CD4-positive, alpha-beta T cell treated with Interleukin-21 for 1 hour (primary cell): ENCODE measurements at places on chromosomes 11 and 22.

DNA sequence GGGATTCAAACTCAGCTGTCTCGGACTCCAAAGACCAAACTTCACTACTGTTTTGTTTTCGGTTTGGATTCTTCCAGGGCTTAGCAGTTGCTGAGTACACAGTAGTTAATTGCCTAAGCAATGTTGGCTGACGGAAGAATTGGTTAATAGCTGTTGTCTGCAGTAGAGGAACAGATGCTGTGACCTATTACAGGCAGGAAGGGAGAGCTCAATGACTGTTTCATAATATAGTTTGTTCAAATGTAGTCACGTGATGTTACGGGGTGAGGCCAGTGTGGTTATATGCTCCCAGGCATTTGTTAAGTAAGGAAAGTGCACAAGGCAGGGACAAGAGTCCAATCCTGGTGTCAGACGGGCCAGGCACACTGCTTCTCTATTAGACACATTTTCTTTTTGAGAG lies 222.6 kb upstream of the CCDC90B start:
- no peak for DNase-seq

DNA sequence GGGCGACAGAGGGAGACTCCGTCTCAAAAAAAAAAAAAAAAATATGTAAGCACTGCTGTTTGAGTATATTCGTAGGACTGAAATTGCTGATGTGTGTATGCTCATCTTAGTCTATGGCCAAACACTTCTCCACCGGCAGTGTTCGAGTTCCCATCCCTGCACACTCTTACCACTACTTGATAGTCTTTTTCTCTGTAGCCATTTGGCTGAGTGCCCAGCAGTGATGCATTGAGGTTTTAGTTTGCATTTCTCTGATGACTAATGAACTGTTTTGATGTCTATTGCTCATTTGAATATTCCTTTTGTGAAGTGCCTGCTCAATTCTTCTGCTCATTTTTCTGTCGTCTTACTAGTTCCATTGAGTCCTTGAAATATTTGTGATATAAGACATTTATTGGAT lies 1.9 kb downstream of the TIRAP start:
- peak; percentile 83 for DNase-seq

DNA sequence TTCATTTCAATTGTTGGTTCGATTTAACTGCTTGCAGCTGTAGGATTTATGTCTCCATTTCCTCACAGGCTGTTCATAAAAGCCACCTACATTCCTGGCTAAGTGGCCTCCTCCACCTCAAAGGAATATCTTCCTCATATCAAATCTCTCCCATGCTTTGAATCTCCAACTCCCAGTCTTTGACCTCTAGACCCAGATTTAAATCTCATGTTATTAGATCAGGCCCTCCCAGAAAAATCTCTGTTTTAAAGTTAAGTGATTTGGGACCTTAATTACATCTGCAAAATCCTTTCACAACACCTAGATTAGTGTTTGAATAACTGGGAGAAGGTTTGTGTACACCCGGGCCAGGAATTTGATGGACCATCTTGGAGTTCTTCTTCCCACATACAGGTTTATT lies 33.9 kb upstream of the POLA2 start:
- no peak for DNase-seq

GRCh38 chr11:57637626-57638004 lies 12.1 kb downstream of the YPEL4 start:
- DNase-seq, result no peak

DNA sequence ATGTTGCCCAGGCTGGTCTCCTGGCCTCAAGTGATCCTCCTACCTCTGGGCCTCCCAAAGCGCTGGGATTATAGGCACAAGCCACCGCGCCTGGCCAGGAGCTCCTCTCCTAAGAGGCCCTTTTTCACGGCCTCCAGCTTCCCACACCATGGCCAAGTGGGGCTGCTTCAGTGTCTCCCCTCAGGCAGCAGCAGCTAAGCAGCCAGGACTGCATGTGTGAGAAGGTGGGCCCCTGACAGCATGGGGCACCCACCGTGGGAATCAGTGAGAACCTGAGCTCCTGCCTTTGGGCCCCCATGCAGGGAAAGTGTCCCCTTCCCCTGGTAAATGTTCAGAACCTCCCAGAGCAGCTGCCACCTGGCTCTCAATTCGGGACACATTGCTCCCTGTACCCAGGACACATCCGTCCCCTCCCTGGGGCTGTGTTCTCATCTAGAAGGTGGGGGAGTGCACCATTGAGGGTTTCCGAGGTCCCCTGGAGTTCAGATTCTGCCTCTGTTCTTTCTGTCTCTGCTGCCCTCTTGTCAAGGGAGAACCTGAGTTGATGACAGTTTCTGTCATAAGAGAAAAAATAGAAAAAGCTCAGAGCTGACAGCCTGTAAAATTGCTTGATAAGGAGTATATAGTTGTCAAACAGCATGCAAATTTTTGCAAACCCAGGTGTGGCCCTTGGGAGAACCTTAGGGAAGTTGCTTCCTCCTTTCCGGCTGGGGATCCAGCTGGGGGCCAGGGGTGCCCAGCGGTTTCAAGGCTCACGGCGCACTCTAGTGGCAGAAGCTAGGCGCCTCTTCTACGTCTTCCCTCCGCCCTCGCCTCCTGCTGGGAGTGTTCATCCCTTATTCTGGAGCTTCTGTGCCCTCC lies 29.7 kb downstream of the FAM83F start:
- peak; percentile 60 for DNase-seq

GRCh38 chr22:49658902-49659280 lies 168.8 kb downstream of the BRD1 start:
- no peak for DNase-seq

DNA sequence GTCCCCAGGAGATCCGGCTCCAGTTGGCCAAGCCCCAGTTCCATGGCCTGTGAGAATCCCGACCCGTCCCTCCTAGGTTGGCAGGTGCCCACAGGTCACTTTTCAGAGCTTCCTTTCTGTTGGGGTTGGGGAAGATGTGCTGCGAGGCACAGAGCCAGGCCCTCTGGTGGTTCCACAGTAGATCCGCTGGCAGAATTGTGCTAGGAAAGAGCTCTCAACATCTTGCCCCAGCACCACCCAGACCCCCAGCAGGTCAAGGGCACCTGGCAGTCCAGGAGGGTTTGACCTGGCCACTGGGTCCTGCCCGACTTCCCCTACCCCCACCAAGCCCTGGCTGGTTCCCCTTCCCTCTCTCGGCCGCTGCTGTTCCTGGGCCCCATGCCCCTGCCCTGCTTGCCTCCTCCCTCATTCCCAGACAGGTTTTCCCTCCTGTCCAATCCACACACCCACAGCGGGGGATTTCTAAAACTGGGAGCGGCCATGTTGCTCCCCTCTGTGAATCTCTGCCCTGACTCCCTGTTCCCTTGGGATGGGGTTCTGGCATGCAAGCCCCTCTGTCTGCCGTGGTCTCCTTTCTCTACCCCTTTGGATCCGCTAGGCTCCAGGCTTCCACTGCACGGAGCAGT lies 26.2 kb upstream of the GCAT start:
- no peak for DNase-seq

GRCh38 chr22:20514658-20515406 lies 7.4 kb downstream of the MED15 start:
- no peak for DNase-seq

DNA sequence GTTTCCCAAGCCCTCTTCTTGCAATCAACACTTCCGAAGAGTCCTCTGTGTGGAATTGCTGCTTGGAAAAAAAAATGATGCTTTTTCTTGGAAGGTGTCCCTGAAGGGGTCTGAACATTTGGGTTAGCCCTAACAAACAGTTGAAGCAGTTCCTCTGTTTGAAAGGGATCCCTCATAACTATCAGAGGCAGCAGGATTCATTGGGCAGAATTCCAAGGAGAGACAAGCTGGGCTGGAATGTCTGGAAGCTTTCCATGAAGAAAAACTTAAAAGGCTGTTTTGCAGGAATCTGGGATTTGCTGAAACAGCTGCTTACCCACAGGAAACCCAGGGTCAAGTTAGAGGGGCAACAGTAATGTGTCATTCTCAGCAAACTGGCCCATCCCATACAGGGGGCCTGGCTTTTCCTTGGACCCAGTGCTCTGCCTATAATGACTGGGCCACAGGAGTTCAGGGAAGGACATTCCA lies 3.1 kb downstream of the CSNK2A3 start:
- DNase-seq, result no peak

GRCh38 chr11:33835143-33835878 lies 56.6 kb downstream of the LMO2 start:
- DNase-seq, result no peak

GRCh38 chr11:12249590-12250260 lies 127.6 kb upstream of the PARVA start:
- DNase-seq, result no peak

GRCh38 chr11:130467116-130467900 lies 18.9 kb downstream of the ADAMTS15 start:
- no peak for DNase-seq

DNA sequence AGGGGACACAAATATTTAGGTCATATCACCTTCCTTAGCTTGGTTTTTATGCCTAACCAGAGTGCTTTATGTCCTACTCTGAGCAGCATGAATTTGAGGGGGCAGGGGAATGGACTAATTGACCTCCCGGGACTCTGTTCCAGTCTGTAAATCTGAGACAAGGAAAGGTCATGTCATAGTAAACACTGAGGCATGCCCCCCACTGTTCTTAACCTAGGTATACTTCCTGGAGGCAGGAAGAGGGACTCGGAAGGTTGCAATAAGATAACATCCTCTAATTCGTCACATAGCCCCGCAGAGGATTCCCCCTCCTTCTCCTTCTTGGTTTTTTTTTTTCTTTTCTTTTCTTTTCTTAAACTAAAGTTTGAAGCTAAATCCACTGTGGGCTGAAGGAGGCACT lies 540.3 kb upstream of the CADM1 start:
- no peak for DNase-seq

DNA sequence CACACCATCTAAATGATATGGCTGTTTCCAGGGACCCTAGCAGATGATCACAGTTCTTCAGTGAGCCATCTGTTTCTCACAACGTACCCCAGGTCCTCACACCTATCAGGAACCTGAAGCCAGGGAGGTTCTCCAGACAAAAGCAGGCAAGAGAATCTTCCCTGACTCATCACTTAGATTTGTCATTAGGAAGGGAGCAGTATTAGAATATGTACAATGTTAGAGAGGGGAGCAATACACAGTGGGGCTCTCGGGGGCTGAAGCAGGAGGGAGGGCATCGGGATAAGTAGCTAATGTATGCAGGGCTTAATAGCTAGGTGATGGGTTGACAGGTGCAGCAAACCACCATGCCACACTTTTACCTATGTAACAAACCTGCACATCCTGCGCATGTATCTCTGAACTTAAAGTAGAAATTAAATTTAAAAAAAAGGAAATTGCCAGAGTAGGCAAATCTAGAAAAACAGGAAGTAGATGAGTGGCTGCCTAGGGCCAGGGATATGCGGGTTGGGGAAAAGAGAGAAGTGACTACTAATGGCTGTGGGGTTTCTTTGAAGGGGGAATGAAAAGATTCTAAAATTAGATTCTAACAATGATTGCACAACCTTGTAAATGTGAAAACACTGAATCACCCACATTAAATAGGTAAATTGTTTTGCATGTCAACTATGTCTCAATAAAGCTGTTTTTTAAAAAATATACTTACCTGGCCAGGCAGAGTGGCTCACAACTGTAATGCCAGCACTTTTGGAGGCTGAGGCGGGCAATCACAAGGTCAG lies 14.4 kb downstream of the C22orf42 start:
- DNase-seq, result no peak

- no peak for DNase-seq
These were observed 121.5 kb upstream of the RAG2 start for GRCh38 chr11:36719358-36720107.

DNA sequence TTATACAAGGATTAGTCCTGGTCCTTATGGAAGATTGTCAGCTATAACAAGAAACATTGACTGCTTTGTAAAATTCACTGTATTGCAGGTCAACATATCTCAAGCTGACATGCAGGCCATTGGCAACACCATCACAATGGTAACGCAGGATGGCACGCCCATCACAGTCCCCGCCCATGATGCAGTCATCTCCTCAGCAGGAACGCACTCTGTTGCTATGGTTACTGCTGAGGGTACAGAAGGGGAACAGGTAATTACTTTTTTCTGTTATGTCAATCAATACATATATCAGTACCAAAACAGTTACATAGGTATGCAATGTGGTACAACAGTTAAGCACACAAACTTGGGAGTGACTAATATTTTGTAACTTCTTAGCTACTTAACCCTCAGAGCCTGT lies 55.3 kb downstream of the ZNF143 start:
- no peak for DNase-seq

DNA sequence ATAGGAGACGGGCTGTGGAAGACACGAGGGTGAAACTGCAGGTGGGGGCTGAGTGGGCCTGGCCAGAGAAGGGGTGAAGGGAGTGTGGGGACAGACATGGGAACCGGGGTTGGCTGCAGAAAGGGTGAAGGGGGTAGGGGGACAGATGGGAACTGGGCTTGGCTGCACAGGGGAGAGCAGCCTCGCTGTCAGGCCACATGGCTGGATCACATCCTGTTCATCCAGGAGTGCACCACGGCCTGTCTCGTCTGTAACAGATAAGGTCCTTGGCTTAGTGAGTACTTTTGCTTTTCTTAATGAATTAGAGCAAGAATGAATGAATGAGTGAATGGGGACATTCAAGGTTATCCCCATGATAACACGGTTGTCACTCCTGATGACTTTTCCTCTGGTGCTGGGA lies 13.5 kb downstream of the FBLN1 start:
- DNase-seq, result no peak

DNA sequence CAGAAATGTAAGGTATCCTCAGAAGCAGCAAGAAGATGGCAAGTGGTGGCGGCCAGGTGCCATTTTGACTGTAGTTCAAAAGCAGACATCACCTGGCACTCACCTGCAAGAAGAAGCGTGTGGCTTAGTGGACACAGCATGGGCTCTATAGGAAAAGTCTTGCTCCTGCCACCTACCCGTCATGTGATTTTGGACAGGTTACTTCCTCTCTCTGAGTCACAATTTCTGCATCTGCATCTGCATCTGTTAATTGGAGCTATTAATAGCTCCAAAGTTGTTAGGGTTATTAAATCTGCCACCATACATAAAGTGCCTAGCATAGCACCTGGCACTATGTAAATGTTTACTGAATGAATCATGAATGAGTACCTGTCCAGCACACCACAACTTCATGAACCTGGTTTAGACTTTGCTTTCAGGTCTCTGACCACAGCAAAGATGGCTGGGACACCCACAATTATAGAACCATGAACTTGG lies 16.8 kb downstream of the RAB30 start:
- no peak for DNase-seq

DNA sequence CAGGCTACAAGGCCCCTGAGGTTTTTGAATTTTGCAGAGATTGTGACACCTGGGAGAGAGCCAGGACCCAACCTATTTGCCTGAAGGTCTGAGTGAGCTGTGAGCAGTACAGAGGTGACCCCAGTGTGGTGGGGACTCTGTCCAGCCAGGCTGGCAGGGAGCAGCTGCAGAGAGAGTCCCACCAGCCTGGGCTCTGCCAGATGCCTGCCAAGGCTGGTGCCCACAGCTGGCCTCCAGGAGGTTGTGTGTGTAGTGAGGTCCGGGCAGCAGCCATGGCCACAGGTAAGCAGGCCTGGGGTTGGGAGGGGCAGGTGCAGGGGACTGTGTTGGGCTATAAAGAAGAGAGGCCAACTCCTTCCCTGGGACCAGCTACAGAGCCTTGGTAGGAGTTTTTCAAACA lies 144.8 kb downstream of the CRYBB2 start:
- DNase-seq, result no peak
